ENCODE measurements at places on chromosomes 3 and 15.

DNA sequence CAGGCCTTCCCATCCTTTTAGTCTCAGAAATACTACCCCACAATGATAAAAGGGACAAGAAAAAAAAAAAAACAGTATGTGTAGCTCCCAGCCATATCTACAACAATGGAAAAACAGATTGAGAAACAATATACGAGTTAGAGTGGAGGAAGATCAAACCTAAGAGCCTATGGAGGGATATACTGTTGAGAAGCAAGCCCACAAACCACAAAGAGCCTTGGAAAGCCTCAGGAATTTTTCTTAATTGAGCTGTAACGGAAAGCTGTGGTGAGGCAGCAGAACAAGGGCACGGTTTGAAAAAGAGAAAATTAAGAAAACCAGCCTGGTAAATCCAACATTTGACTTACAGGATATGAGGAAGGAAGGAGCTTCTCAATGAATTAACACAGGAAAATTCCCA, 21.4 kb downstream of the KPNA1 start:
- DNase-seq, result no peak

GRCh38 chr3:178392511-178392926, 143.7 kb upstream of the KCNMB2 start:
- DNase-seq, result no peak

- no peak for DNase-seq
Observed at GRCh38 chr15:90690585-90690984, 26.6 kb upstream of the BLM start.

GRCh38 chr15:31272558-31273257, 53.9 kb upstream of the KLF13 start:
- no peak for DNase-seq

GRCh38 chr3:27714146-27714526, 8.0 kb downstream of the EOMES start:
- no peak for DNase-seq

GRCh38 chr3:117962750-117963149, 1071.9 kb downstream of the IGSF11 start:
- no peak for DNase-seq

DNA sequence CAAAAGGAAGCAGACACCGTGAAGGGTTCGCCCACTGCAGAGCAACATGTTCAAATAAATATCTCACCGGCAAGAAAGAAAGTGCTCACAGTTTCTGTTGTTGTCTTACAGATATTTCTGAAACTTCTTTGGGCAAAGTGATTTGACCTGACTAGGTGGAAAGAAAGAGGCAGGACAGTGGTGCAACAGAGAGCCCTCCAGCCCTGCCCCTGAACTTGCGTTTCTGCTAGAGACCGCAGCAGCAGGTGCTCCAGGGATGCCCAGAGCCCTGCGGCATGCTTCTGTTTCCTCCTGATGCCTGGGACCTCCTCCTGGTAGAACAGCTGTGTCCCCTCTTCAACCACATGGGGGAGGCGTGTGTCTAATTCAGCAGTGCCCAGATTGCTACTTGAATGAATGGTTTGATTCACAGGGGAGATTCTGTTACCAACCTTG, 123.4 kb downstream of the ATP10A start:
- no peak for DNase-seq

DNA sequence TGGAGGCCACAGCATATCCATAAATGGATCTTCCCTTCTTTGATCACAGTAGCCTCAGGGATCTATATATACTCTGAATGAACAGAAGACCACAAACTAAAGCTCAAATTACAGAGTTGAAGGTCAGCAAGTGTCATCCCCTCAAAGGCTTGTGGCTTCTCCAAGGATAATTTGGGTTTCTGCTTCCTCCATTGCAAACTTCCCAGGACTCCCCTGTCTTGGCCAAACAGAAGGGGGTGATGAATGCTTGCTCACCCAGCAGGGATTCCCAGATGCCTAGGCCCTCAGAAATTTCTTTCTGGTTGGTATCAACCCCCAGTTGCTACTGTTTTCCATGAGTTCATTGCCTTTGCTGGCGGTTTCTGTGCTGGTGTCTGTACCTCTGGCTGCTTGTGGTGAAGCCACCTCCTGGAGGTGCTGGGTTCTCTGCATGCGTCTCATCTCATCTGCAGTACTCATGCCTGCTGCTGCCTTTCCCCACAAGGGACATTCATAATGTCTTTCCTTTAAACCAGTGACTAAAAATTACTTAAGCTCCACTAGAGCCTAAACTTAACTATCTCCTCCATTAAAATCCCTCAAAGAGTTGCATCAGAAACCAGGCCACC, 17.7 kb downstream of the ENTPD3 start:
- no peak for DNase-seq

DNA sequence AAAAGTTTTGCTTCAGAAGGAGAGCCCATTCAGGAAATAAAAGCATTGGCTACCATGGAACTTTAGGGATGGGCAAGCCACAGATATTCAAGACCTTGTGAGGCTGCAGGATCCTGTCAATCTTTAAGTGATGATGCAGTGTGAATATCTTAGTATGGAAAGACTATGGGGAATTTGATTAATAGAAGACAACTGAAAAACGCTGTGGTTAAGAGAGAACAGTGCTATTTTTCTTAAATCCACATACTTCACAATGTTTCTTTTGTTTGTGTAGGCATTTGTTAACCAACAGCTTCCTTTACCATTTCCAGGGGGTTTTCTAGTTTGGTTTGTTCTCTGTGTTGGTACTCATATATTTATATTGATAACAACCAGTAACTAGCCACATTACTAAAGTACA, 90.3 kb downstream of the TMEM212 start:
- no peak for DNase-seq

DNA sequence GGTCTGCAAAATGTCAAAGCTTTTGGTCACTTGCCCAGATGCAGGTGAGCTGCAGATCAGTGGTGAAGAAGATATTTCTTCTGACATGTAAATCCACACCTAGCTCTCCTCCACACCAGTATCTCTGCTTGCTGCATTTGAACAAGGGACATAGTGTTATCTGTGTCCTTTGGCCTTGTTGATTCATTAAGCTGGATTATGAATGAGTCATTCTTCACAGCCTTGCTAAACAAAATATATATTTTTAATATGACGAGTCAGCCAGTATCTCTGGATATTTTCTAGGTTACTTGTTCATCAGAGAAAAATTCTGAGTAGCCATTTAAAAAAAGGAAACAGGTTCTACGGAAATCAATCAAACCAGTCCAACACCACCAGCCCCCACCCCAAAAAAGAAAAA, 190.6 kb upstream of the ADAMTS9 start:
- DNase-seq, result no peak

DNA sequence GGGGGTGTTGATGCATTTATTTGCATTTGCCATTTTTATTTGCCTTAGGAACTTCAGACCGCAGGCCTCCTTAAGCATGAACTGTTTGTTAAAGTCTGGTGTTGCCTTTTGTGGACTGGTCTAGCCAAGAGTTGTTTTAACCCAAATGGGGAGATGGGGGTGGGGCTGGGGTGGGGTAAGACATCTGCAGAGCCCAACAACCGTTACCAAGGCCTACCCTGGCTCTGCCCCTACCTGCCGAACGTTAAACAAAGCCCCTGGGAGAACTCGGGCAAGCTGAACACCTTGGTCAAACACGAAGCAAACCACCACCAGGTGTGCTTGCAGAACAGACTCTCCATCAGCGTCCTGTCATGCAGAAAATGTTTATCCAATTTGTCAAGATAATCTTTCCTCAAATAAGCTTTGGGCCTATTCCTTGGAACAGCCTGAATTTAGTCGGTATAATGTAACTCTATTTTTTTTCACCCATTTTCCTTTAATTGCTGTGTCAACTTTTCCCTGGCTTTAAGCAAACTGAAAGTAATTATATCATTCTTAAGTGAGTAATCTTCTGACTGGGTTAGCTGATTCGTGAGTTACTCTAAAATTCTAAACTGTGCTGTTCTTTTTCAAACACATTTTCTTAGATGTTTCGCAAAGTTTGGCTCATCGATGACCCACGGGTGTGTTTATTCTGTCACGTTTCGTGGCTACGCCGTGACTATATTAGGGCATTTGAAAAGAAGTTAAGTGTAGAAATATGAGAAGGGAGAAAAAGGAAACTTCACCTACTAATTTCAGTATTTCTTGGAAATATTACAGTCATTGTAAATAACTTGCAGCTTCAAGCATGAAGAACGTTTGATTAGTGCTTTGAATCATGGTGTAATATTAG, 127.6 kb downstream of the SOX2 start:
- no peak for DNase-seq

DNA sequence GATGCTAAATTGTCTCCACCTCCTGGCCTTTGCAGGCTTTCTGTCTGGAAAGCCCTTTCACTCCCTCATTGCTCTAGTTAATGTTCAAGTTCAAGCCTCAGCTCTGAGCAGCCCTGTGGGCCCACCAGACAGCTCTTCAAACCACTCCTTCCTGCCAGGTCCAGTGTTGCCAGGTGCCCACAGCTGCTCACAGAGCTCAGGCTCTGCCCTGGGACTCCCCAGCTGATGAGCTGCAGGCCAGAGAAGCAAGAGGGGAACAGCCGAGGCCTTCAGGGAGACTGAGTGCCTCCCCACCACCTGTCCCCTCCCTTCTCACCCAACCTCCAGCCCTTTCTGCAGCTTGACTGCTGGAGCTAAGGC, 1.3 kb upstream of the ZBTB47 start:
- DNase-seq, result no peak

DNA sequence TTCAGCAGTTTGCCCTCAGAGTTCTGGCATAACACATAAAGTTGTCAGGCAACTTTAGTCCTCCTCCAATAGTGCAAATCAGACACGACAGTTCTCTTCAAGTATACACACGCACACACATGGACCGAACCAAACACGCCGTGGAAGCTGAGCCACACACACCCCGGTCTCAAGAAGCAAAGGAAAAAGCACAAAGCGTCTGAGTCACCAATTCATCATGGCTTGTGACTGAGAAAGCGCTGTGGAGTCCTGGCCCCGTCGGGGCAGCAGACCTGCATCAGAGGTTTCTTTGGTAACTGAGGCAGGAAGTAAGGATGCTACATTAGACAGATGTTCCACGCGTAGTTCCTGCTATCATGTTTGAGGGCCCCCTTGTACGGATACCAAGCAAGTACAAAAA, 85.7 kb downstream of the VGLL4 start:
- DNase-seq, result no peak

- DNase-seq, result no peak
Observed at GRCh38 chr3:79844176-79844575, 76.4 kb upstream of the ROBO1 start.

- no peak for DNase-seq
Observed at GRCh38 chr15:42364529-42364928, 5.2 kb downstream of the CAPN3 start.

DNA sequence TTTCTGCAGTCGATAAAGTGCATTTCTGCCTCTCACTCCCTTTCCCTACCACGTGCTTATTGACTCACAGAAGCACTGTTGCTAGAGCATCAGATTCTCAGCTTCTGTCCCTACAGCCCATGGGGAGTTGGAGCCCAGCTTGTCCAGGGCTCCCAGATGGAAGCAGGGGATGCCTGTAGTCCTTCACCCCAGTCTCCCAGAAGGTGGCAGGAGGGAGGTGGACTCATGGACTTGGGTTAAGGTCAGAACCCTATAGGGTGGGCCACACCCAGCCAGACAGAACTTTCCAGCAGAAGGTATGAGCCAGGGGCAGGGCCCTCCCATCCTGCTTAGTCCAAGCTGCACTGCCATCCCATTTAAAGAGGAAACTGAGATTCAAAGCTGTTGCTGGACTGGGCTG, 33.1 kb upstream of the SEMA3F start:
- no peak for DNase-seq

DNA sequence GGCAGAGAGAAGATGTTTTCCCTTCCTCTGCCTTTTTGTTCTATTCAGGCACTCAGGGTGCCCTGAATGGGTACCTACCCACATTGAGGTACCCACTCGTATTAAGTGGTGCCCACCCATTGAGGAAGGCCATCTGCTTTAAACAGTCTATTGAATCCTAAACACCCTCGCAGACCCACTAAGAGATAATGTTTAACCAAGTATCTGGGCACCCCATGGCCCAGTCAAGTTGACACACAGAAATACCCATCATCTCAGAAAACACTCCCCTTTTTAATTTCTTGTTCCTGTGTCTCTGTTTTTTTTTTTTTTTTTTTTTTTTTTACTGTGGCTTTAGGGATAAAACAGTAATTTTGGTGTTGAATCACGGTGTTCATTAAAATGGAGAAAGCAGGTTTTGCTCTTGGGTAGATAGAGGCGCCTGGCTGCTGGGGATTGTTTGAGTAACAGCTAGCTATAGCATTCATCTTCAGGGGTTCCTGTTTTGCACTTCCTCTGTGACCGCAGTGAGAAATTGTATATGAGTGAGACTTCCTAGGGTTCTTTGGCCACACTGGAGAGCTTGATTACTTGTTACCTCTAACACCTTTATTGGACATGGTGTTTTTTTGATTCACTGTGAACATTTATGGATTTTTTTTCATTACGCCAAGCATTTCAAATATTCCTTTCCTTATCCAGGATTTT, 259.1 kb downstream of the PTPRG start:
- no peak for DNase-seq

- peak; percentile 14 for DNase-seq
Observed at GRCh38 chr15:92958105-92958504, 58.0 kb downstream of the CHD2 start.

- DNase-seq, result no peak
Observed at GRCh38 chr15:75203017-75203907, 1.6 kb downstream of the C15orf39 start.

GRCh38 chr3:108713816-108714215, 43.4 kb downstream of the RETNLB start:
- no peak for DNase-seq

DNA sequence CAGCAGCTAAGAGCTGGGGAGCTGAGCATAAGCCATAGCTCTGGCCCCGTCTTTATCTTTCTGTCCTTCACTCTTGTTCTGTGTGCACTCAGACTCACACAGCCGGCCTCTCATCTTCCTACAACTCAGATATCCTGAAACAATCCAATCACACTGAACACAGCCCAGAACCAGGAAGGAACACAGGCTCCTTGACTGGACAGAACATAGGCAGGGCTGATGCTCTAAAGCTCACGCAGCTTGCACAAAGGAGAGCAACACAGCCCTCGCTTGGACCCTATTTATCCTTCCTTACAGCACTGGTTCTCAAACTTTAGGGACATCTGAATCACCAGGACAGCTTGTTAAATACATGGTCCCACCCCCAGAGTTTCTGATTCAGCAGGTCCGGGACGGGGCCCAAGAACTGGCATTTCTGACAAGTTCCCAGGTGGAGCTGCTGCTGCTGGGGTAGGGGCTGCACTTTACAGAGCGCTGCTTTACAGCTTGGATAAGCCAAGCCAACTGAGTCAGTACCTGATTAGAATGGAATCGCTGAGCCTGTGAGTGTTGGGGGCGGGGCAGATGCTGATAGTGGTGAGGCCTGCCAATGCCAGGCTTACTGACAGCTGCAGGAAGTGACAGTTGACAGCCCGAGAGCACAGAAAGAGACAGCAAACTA, 65.1 kb downstream of the MRPL46 start:
- DNase-seq, result no peak

DNA sequence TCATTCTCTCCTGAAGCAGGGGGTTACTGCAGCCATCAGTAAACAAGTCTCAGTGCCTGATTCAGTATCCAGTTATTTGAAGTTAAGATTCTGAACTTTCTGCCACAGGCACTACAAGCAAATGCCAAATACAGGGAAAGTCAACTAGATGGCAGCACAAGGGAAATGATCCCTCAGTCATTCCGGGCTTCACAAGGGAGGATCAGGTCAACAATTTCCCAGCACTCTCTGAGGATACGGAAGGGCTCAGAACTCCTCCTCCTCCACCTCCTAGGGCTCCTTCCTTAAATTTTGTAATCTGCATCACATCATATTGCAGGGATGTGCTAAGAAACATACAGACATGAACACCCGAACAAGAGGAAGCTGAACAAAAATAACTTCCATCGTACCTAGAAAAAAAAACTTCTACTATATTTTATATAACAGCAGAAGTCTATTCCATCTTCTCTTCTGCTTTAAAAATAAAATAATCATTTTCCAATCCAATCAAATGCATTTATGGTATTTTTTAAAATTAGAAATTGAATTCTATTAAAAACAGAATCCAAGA, 187.1 kb downstream of the FMN1 start:
- DNase-seq, result no peak
